Fibroblast of skin of abdomen (primary cell): ENCODE measurements at places on chromosomes 5 and 9.

DNA sequence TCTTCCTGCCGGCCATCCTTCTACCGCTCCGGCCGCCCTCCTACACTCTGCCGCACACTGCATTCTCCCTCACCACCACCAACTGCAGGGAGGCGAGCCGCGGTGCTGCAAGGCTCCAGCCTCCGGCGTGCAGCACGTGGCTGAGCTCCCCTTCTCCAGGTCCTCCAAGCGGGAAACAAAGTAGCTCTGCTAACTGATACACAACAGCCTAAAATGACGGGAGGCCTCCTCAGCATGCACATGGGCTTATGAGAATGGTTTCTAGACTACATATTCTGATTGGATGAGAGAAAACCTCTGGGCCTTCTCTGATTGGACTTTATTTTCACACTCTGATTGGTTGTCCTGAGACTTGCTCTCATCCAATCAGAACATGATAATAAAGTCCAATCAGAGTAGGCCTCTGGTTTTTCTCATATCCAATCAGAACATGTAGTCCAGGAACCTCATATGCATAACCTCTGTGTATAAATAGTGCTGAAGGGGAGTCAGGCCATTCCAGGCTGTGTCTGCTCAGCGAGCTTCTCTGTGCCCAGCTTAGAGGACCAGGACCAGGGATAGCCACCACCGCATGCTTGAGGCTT lies 27.0 kb upstream of the ZNF354B start:
- DNase-seq, result no peak

- peak; percentile 14 for DNase-seq
Measured at GRCh38 chr5:107557051-107557658, 113.6 kb downstream of the EFNA5 start.

- no peak for DNase-seq
Measured at GRCh38 chr9:72540348-72540873, 19.0 kb downstream of the TMC1 start.

DNA sequence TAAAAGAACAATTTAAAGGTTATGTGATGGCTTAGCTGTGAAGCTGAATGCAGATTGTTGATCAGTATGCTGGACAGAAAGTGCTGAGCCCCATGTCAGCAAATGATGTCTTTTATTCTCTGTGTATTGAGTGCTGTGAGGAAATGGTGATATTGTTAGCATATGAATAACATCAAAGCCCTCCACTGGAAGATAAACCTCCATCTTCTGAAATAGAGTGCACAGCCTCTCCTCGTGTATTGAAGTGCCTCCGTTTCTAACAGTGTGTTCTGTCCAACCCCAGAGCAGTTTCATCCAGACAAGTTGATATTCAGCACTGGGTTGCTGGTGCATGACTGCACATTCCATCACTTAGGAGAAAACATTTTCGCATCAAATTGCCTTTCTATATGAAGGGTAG lies 242.9 kb downstream of the CSNK1G3 start:
- DNase-seq, result peak; percentile 39

GRCh38 chr9:75624998-75625397 lies 265.5 kb upstream of the PCSK5 start:
- DNase-seq, result no peak

- no peak for DNase-seq
Measured at GRCh38 chr5:78591972-78592700, 56.4 kb downstream of the LHFPL2 start.

DNA sequence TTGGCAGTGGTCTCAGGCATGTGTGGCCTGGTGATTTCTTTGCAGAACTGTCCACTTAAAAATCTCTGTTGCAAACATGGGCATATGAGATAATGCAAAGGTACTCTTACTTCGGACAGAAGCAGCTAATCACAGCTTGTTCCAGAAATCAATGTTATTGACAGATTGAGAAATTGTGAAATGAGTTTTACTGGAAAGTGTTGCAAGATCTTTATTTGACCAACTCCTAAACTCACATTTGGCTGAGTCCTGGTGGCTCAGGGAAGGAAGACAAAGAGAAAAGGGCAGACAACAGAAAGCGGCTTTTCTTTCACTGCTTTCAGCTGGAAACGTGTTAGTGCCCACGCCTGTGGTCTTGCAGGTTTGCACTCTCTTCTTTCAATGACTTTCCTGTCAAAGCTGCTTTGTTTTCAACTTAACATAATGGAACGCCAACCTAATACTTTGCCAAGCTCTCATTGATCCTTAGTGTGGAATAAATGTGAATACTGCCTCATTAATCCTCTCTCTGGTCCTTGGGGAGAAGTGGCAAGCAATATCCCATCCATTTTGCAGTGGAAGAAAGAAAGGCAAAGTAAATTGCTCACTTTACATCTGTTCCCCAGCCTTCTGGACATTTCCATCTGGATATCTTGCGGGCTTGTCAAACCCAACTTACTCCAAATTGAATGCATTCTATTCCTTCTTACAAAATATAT lies 586.4 kb downstream of the LRRC70 start:
- DNase-seq, result no peak

DNA sequence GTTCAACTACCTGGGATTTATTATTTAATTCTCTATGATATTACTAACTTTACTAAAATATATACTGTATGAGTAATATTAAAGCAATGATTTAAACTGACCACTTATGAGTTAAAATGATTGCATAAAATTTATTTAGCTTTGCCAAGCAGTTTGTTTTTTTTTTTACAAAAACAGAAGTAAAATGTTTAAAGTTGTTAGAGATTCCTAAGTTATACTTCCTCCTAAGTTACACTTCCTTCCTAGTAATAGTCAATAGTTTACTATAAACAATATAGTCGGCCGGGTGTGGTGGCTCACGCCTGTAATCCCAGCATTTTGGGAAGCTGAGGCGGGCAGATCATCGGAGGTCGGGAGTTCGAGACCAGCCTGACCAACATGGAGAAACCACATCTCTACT lies 23.7 kb upstream of the LRRC19 start:
- DNase-seq, result no peak

DNA sequence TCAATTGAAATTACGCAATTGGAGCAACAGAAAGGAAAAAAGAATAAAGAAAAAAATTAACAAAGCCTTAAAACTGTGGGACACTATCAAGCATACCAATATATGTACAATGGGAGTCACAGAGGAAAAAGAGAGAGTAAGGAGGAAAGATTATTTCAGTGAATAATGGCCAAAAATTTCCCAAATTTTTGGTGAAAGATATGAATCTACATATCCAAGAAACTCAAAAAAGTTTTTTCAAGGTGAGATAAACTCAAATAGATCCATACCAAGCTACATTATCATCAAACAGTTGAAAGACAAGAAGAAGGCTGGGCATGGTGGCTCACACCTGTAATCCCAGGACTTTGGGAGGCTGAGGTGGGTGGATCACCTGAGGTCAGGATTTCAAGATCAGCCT lies 8.8 kb upstream of the BRD3 start:
- DNase-seq, result no peak

DNA sequence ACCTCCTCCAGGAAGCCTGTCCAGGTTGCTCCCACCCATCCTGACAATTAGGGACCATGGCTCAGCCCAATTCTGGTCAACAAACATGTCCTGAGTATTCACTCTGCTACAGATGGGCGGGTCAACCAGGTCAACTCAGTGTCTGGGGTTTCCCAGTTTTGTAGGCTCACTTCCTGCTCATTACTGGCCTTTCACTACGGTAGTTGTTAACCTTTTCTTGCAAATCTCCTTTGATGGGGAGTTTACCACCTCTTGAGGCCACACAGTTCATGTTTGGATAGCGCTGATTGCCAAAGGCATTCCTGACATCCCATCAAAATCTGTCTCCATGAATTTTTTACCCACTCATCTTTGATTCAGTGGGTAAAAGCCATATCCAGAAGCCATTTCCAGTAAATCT lies 13.8 kb downstream of the TMEM8B start:
- DNase-seq, result no peak

GRCh38 chr5:71475788-71476384 lies 20.4 kb downstream of the BDP1 start:
- DNase-seq, result peak; percentile 6

DNA sequence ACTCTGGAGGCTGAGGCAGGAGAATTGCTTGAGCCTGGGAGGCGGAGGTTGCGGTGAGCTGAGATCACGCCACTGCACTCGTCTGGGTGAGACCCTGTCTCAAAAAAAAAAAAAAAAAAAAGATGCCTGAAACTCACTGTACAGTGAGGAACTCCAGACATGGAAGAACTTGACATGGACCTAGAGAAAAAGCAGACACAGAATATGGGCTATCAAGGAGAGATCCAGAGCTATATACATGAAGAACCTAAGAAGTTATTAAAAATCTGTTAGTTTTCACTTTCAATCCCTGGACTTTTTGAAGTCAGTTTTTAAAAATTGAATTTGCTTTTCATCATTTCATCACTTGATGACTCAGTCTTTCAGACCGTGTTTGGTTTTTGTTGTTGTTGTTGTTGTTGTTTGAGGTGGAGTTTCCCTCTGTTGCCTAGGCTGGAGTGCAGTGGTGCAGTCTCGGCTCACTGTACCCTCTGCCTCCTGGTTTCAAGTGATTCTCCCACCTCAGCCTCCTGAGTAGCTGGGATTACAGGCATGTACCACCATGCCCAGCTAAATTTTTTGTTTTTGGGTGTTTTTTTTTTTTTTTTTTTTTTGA lies 20.3 kb downstream of the PAIP2 start:
- DNase-seq, result no peak

DNA sequence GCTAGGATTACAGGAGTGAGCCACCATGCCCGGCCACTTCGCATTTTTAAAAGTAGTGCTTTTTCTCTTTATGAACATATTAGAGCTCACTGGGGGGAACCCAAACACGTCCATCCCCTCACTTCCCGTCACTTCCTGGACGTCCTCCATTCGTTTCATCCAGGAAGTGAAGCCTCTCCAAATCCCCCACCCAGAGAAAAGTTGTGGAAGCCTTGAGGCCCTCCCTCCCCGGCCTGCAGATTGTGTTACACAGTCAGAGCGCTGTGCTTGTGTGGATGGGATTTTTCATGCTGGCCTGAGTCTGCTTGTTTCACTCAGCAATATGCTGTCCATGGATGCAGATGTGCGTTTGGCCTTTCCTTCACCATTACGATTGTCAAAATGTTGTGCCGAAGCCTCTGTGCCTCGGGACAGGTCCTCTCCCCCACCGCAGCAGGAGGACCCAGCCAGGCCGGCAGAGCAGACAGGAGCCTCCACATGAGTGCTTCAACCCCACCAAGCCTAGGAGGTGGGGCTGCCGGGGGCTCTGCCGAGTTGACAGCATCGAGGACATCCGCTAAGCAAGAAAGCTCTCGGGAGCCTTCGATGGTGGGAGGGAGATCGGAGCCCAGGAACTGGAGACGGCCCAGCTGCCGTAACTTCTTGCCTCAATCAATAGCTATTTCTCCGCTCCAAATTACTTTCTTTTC lies 121.6 kb upstream of the PPP1R26 start:
- DNase-seq, result no peak

GRCh38 chr5:174383210-174384167 lies 338.0 kb downstream of the NSG2 start:
- no peak for DNase-seq

- DNase-seq, result no peak
Measured at GRCh38 chr5:173591056-173591514, 25.4 kb downstream of the BOD1 start.

DNA sequence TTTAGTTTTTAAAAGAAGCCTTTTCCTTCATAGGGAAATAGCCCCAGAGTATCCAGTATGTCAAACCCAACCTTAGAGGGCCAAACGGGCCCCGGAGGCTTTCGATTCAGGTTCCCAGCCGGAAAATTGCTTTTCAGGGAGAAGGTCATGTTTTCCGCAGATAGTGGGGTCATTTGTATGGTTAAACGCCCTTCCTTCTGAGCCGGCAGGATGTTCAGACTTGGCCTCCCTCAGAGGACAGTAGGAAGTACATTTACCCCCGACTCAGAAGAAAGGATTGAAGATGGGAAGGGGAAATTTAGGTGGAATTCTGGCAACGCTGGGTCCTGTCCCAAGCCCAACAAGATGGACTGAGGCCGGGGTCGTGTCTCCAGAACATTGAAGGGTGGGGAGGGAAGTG lies 195.2 kb downstream of the AOPEP start:
- no peak for DNase-seq

DNA sequence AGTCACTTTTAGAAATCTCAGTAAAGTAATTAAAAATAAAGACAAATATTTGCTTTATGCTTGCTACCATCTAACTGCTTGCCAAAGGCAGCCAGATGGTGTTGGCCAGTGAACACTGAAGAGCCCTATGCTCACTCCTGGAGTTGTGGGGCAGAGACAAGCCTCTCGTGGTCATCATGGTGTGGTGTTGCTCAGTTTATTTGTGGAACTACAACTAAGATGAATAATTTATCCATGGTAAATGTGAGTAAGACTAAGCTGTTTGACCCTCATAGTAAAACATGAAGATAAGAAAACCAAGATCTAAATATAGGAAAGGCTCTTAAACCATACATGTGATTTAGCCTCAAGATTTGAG lies 100.7 kb downstream of the PDE8B start:
- no peak for DNase-seq

- DNase-seq, result no peak
Measured at GRCh38 chr5:31725996-31726395, 87.1 kb downstream of the PDZD2 start.

DNA sequence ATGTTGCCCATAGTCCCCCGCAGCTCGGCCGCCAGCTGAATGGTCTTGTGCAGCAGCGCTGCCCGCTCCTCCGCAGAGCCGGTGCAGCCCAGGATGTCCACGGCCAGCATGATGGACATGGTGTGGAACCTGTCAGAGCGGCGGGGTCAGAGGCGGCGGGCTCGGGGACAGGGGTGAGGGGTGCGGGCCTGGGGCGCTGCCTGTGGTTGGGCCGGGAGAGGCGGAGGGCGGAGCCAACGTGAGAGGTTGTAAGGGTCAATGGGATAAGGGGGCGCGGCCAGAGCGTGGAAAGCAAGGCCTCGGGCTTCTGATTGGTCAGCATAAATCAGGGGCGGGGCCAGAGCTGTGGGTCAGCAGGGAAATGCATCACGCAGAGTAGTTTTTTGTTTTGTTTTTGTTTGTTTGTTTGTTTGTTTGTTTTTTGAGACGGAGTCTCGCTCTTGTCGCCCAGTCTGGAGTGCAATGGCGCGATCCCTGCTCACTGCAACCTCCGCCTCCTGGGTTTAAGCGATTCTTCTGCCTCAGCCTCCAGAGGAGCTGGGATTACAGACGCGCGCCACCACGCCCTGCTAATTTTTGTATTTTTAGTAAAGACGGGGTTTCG lies 6.8 kb upstream of the TOR2A start:
- peak; percentile 40 for DNase-seq

- DNase-seq, result no peak
Measured at GRCh38 chr9:134908524-134909309, 9.0 kb downstream of the FCN1 start.

DNA sequence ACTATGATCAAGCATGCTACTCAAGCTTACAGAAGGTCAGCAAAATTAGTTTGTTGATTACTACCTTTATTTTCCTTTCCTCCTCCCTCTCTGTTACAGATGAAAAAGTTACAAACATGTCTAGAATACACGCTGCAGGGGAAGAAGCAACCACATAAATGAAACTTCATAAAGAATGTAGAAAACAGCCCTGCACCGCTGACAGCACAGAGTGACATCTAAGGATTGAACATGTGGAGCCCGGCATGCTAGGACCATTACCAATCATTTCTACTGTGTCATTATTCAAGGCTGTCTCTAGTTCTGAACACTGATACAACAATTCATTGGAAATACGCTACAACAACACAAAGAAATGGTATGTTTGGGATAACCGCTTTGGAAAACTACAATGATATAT lies 261.1 kb downstream of the MLLT3 start:
- no peak for DNase-seq

GRCh38 chr9:133880851-133881661 lies 111.1 kb downstream of the VAV2 start:
- DNase-seq, result peak; percentile 47
